ENCODE measurements at places on chromosomes 7 and 10.

- no peak for DNase-seq
These were observed 62.2 kb downstream of the SAMD9 start for GRCh38 chr7:93055543-93056107.

GRCh38 chr7:41696323-41696916, 6.5 kb downstream of the INHBA start:
- peak; percentile 64 for DNase-seq

GRCh38 chr7:158541346-158542010, 46.1 kb downstream of the PTPRN2 start:
- DNase-seq: no peak

DNA sequence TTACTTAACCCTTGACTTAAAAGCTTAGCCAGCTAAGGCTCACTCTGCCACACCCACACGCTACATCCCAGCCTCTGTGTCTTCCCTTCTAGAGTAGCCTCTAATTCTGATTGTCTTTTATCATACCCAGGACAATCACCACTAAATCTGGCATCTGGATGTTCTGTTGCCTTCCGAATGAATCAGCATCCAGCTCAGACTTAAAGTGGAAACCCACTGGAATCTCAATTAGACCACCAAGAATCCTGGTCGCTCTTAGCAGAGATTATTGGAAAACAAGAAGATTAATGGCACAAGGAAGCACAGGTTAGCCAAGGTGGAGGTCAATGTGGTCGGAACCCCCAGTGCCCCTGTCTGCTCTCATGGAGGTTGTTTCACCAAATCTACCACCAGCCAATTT, 404.2 kb upstream of the FOXK1 start:
- DNase-seq: no peak

- no peak for DNase-seq
These were observed 22.5 kb downstream of the PDZD8 start for GRCh38 chr10:117352724-117353123.

- peak; percentile 60 for DNase-seq
These were observed 39.2 kb downstream of the EEPD1 start for GRCh38 chr7:36192053-36192824.

DNA sequence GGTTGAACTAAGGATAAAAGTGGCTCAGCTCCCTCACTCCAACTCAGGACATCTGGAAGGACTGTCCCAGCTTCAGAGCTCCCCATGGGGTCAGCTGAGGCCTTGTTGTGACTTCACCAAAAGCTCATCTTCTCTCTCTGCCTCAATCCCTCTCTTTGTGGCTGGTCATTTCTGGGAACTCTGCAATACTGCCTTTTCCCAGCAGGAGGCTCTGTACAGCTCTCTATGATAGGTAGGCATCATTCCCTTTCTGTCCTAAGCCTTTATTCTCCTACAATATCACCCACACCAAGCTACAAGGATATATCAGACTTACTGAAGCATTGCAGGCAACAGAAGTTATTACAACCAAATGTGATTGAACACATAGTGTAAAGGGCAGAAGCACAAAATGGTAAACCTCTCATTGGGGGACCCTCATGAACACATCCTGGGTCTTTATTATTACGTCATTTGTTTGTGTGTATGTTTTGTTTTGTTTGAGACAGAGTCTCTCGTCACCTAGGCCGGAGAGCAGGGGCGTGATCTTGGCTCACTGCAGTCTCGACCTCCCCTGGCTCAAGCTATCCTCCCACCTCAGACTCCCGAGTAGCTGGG, 36.7 kb upstream of the PRPS1L1 start:
- DNase-seq: no peak

- no peak for DNase-seq
These were observed 316.9 kb upstream of the LRRN3 start for GRCh38 chr7:110774071-110774470.

GRCh38 chr10:127971101-127971946, 64.4 kb downstream of the PTPRE start:
- no peak for DNase-seq

GRCh38 chr7:74655768-74656440, 1.6 kb upstream of the GTF2I start:
- no peak for DNase-seq

GRCh38 chr10:14244147-14244546, 86.6 kb downstream of the FRMD4A start:
- DNase-seq: no peak

DNA sequence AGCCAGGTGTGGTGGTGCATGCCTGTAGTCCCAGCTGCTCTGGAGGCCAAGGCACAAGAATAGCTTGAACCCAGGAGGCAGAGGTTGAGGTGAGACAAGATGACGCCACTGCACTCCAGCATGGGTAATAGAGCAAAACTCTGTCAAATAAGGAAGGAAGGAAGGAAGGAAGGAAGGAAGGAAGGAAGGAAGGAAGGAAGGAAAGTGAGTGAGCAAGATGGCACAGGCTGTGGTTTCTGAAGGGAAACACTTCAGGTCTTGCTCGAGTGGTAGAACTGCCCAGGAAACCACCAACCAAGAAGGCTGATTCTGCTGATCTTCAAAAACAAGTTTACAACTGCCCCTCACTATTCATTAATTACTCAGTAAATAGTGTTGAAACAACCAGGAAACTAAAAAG, 45.2 kb downstream of the EZH2 start:
- no peak for DNase-seq

DNA sequence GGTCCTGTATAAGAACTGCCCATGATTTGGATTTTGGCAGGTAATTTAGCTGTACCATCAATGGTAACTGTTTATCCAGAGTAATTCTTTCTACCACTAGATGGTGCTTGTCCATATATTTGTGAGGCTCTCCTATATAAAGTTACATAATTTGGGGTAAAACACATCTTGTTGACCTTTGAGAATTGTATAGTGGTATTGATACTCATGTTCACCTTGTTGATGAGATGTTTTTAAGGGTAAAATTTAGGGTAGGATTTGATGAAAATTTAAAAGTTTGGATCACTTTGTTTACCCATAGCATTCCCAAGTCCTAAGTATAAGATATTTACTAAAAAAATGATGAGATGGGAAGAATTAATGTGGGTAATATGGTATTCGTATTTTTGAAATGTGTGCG, 31.6 kb downstream of the ST7 start:
- DNase-seq: no peak

DNA sequence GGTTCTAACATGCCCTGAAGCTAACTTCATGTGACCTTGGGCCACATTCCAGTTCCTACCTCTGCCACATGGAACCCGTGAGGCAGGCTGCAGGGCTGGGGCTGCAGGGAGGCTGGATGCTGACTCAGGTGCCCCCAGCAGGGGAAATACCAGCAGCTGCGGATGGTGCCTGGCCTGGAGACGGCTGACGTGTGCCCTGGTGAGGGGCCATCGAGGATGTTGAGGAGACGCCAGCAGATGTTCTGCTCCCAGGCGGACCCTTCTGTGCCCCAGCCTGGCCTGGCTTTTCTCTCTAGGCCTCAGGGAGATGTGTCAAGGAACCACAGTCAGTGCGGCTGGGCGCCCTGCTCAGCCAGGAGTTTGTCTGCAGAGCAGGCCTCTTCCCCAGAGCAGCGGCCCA, 8.8 kb downstream of the BAG3 start:
- DNase-seq: no peak

- DNase-seq: peak; percentile 75
These were observed 10.1 kb upstream of the SEMA3A start for GRCh38 chr7:84204655-84205054.

DNA sequence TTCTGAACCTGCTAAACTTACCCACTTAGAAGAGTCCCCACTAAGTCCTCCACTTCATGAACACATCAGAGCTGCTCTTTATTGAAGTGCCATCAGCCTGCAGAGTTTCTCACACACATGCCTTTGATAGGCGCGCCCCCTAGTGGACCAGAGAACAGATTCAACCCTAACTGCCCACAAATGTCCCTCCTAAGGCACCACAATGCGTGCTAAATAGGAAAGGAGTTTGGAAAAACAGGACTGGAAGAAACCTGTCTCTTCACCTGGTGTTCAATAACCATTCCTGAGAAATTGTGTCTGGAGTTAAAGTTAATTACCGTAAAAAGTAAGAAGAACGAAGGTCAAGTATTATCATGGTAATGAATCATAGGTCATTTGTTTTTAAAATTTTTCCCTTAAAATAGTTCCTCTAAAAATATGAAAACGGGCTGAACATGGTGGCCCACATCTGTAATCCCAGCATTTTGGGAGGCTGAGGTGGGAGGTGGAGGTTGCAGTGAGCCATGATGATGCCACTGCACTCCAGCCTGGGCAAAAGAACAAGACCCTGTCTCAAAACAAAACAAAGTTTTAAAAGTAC, 249.7 kb downstream of the ELMO1 start:
- DNase-seq: peak; percentile 15

- peak; percentile 25 for DNase-seq
These were observed 193.2 kb downstream of the MYOF start for GRCh38 chr10:93288679-93289634.

GRCh38 chr10:62634576-62634975, 169.9 kb upstream of the ADO start:
- DNase-seq: no peak

DNA sequence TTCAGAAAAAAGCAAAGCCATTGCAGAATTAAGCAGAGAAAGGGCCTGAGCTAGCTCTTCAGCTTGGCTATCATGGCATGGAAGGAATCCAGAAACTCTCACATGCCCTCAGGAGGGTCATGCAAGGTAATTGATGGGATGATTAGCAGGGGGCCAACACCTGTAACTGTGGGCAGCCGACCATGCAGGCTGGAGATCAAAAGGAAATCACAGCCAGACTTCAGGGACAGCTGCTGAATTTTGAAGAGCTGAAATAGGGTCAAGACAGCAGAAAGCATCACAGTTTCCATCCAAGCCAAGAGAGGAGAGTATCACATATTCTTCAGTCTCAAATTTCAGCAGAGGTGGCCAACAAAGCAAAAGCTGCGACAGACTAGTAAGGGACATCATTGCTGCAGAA, 239.6 kb upstream of the STEAP1 start:
- no peak for DNase-seq

DNA sequence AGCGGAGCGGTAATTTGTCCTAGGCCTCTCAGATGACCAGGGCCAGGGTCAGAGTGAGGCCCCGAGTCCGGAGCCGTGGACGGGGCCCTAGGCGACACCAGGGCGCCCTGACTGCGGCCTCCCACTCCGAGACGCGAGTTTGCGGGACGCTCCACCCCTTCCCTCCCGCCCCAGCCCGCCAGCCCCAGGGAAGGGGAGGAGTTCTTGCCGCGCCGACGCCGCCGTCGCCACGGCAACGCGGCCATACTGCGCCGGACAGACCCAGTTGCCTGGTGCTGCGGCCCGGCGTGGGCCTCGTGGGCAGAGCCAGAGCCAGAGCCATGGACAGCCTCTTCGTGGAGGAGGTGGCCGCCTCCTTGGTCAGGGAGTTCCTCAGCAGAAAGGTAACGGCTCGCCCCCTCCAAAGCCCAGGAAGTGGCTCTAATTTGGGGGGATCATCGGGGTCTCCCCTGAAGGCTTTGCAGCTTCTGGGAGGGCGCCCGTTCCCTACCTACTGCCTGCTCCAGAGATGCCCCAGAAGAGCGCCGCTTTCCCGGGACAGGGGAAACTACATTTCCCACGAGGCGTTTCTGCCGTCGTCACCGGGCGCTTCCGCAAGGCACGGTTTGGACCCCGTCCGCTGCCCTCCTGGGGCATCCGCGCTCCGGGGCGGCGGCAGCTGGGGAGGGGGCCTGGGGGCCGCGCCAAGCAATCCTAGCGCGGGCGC, at the start of gene MINDY4:
Gene MINDY4, plus strand, starts transcription at position 244 of the 706 bp plus-strand sequence. Its CDS starts 77 bp downstream, at position 321.
- peak; percentile 42 for DNase-seq

- DNase-seq: no peak
These were observed 138.9 kb downstream of the TNS3 start for GRCh38 chr7:47443049-47443448.

GRCh38 chr10:126239844-126240243, 148.4 kb downstream of the ADAM12 start:
- no peak for DNase-seq

DNA sequence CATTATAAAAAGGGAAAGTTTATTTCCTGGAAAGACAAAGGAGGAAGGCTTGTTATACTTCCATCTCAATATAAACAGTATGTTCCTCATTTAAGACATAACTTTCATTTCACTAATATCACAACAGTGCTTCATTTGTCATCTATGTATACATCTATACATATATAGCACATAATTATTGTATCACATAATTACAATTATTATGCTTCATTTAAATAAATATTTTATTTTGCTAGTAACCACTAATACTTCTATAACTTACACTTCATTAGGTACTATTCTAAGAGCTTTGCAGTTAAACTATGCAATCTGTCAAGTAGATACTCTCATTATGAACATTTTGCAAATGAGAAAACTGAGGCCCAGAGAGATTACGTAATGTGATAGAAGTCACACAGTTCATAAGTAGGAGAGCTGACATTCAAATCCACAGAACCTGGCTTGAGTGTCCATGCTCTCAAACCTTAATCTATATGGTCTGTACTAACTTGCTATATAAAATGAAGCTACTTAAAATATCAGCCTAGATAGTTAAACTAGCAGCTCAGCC, 86.5 kb downstream of the PPP1R3A start:
- no peak for DNase-seq

DNA sequence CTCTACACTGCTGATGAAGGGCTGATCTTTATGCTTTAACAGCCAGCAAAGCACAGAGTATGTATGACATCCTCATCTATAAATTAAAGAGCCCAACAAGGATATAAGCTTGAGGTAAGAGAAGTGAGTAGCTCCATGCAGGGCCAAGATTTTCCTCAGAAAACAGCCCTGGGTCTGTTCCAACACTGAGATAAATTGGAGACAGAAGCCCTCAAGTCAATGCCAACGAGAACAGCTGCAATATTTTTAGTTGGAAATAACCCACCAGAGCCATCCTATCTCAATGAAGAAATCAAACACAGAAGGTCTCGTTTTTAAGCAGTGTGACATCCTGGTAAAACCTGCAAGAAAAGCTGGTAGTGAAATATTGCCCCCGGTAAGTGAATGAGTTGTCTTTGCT, 297.0 kb upstream of the AUTS2 start:
- DNase-seq: no peak

GRCh38 chr10:33036670-33037069, 78.6 kb upstream of the ITGB1 start:
- no peak for DNase-seq

- DNase-seq: no peak
These were observed 51.7 kb downstream of the DAGLB start for GRCh38 chr7:6395898-6396595.

GRCh38 chr7:158414002-158414401, 173.6 kb downstream of the PTPRN2 start:
- DNase-seq: no peak

- no peak for DNase-seq
These were observed 38.6 kb upstream of the MXI1 start for GRCh38 chr10:110168601-110169481.

DNA sequence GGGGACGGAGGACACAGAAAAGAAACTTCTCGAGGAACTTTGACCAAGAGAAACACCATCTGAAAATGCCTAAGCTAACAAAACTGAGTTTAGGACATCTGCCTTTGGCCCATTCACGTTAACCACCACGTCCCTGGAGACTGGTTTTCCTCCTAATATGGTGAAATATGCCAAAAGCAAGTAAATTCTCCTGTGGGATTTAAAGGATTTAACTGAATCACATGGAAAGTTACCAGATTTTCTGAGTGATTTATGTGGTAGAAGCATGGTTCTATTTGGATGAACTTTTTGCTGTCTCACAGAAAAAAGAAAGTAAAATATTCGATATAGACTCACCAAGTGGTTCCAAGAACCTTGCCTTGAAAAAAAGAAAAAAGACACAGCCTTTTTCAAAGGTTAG, 30.4 kb upstream of the BMPER start:
- peak; percentile 98 for DNase-seq

All from skeletal muscle cell (primary cell).